ENCODE measurements at places on chromosomes 12 and 14. TPM values are rescaled to one million over a fixed set of nuclear protein-coding genes. Genes with fewer than 3 reads are reported as not detected.

GRCh38 chr12:563787-564298 lies 99.4 kb downstream of the NINJ2 start:
- DNase-seq: no peak

GRCh38 chr14:83664389-83664788 lies 1865.6 kb upstream of the FLRT2 start:
- no peak for DNase-seq

The GLIPR1L2 gene
- total RNA-seq: 0.78 TPM

DNA sequence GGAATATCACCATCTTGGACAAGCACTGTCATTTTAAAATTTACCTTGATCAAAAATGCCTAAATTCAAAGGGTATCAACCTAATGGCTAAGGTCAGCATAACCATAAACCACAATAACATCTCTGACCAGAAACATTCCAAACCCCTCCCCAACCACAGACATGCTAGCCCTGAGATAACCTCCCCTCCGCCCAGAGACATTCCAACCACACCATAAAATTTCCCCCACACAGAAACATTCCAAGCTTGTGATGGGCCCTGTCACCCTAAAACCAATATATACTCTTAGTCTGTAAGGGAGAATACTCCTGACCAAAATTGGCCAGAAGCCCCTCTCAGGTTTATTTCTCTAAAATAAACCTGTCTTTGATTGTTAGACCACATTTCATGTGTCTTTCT lies 17.7 kb downstream of the EPYC start:
- no peak for DNase-seq

The TTC9 gene
- 8.1 TPM for total RNA-seq

DNA sequence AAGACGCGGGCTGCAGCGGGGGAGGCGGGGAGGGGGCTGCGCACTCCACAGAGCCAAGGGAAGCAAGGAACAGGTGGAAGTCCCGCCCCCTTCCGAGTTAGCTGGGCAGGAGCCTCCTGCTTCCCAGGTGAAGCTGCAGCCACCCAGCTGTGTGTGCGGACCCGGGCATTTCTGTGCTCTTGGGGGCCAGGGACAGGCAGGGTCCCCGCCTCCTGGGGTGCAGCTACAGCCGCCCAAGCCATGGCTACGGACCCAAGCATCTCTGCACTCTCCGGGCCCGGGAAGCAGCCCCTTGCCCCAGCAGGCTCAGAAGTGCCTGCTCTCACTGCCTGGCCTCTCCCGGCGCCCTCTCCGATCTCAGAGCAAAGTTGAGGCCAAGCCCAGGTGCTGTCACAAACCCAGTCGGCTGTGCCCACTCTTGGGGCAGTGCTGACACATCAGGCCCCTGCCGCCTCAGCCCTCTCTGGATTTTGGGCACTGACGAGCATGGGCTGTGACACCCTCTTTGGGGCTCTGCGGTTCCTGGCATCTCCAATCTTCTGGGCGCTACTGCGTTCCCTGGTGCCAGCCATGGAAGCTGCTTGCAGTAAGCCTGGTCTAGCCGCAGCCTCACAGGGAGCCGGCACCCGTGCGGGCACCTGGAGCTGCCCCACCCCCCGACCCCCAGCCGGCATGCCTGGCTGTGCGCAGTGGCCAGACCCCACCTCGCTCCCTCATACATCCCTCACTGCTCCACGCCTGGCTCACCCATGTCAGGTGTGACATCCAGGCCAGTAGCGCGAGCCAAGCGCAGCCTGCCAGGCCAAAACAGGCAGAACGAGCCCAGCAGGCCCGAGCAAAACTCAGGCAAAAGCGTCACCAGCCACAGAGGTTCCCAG lies 8.5 kb upstream of the MGAT4C start:
- DNase-seq: peak; percentile 54

- no peak for DNase-seq
Observed at GRCh38 chr12:3417113-3417512, 73.9 kb upstream of the PRMT8 start.

The EML5 gene
- total RNA-seq: 1.7 TPM

- no peak for DNase-seq
Observed at GRCh38 chr12:43362910-43363694, 188.9 kb downstream of the ADAMTS20 start.

GRCh38 chr14:21382095-21382494 lies 1.7 kb downstream of the SUPT16H start:
- no peak for DNase-seq

DNA sequence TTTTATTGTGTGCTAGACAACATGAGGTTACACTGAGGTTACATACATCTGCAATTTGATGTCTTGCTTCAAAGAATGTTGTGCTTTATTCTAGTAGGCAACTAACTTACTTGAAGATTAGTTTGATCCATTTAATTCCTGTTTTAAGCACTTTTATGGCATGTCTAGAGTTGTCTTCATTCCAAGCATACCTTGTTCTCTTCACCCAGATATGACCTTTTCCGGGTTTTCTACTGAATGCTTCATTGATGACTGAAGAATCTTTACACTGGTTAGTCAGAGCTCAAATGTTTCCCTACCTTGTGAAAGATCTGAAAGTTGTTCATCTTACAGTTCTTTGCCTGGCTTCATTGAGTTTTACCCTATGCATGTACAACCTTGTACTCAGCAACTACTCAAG lies 274.0 kb upstream of the KITLG start:
- DNase-seq: no peak

DNA sequence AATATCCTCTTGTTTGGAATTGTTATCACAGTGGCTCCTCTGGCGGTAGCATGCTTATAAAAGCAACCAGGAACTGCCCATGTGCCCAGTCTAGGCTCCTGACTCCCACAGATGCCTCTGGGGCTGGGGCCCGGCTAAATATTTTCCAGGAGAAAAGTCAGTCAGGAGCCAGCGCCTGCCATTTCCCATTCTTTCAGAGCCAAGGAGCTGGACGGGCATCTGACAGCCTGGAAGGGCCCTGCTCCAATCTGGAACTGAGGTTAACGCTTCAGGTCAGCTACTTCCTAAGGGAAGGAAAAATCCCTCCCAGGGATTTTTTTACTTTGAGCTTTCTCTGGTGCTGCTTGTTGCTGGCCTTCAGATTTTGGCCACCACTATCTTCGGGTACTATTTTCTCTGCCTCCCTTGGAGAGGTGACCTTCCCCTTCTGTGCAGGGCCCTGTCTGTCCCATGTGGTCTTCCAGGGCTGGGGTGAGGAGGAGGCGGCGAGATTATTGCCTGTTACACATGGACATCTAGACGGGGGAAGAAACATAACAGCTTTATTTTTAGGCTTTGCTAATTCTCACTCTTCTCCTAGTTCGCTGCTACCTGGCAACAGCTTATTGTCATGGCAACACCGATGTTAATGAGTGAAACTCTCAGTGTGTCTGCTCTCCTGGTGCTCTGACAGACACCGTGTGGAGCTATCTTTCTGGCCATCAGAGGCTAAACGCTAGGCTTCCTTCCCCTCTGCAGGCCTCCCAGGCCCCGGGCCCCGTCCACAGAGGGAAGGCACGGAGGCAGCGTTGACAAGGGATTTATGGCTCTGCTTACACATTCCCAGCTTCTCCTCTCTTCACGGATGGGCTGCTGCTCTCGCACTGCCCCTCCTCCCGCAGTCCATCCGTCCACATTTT lies 160.4 kb downstream of the CACNA1C start:
- DNase-seq: no peak

Data from mucosa of gallbladder (tissue), 1 donor.